Activated CD4-positive, alpha-beta T cell treated with anti-CD3 and anti-CD28 coated beads for 24 hours (primary cell): ENCODE measurements at places on chromosomes 13 and 19.

DNA sequence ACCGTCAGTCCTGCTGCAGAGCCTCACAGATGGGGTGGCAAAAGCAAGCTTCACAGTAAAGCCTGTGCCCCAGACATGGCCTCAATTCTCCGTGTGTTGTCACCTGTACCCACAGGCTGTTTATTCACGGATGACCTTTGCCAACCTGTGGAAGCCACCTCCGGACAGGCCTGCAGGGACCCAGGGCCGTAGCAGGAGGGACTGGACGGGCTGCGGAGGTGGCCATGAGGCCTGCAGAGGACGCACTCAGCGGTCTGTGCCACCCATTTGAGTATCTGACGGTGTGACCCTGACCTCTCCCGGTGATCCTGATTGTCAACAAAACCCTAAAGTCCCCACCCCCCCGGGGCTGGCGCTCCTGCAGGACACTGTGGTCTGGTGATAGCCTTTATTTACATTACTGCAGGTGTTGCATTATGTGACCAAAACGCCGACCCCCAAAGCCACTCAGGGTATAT, 7.8 kb upstream of the KLF16 start:
- DNase-seq: no peak

GRCh38 chr13:41978007-41978406, 17.1 kb upstream of the VWA8 start:
- DNase-seq: no peak

DNA sequence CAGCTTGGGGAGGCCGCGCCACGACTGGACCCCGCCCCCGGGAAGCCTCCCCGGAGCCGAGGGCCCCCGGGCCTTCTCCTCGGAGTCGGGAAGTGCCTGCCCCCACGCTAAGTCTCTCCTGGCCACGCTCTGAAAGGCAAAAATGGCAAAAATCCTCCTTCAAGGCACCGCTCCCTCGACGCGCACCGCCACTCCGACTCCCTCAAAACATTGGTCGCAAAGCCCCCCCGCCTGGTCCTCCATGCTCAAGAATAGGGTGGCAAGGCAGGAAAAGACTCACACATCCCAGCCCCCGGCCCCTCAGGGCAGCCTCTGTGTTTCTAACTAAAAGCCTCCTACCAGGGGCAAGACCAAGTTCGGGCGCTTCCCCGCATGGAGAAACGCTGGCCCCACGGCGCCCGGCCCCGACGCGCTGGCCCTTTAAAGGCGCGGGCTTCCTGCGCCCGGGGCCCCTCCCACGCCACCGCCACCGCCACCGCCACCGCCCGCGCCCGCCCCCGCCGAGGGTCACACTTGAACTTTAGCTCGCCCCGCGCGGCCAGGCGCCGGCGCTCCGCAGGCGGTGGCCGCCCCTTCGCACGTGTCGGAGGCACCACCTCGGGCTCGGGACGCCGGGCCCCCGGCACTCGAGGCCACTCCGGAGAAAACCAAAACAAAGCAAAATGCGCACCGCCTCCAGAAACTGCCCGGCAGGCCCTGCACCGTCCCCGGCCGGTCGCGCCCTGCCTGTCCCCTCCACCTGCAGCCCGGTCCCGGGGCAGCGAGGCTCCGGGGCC, 1.9 kb downstream of the FOXO1 start:
- DNase-seq: no peak

DNA sequence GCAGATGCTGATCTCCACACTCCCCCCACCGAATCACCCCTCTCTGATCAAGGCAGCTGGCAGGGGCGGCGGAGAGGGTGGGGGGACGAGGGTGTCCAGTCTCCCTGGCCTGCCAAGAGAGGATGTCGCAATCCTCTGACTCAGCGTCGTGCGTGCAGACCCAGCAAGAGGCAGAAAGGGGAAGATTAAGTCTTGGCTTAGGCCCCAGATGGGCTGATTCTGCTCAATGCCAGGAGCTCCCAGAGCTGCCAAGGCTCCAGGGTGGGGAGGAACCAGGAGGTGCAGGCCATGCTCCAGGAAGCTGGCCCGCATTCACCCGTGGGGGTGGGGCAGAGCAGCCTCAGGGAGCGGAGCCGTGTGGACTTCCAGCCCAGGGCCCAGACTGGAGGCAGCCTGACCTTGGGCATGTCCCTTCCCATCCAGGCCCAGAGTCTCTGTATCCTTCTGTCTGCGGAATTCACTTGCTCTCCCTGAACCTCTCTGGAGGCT, 6.6 kb upstream of the BCL3 start:
- DNase-seq: no peak

DNA sequence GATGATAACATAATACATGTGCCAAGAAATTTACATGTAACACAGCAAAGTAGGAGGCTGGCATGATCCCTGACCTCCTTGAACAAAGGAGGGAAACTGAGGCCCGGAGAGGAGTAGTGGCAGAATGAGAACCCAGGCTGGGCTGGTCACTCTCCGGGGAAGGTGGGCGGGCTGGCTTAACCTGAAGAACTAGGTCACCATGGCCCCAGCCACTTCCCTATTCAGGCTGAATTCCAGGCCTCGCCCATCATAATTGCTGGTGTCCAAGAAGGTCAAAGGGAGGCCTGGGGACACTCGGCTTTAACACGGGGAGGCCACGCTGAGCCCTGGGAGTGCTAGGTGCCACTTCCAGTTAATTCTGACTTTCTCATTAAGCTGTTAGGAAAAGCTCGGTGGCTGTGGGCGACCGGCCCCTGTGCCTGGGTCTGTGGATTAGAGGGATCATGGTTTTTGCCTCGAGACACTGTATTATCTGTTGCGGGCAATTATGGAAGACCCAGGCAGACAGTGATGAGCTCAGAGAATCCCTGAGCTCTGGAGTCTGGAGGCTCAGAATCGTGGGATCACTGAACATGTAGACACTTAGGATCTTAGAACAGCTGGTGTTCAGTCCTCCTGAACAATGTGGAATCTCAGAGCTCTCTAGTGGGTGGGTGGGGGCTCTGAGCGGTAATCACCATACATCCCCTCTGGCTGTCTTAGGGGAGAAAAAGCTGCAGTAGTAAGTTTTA, 5.0 kb upstream of the TINCR start:
- DNase-seq: no peak

- no peak for DNase-seq
Observed at GRCh38 chr13:73428137-73428536, 369.3 kb downstream of the KLF5 start.

GRCh38 chr19:1513499-1514294, 878 bp upstream of the ADAMTSL5 start:
- DNase-seq: peak; percentile 60

GRCh38 chr19:49771674-49772139, 4.9 kb downstream of the AP2A1 start:
- DNase-seq: no peak

- DNase-seq: no peak
Observed at GRCh38 chr13:40477623-40478608, 188.5 kb downstream of the FOXO1 start.

DNA sequence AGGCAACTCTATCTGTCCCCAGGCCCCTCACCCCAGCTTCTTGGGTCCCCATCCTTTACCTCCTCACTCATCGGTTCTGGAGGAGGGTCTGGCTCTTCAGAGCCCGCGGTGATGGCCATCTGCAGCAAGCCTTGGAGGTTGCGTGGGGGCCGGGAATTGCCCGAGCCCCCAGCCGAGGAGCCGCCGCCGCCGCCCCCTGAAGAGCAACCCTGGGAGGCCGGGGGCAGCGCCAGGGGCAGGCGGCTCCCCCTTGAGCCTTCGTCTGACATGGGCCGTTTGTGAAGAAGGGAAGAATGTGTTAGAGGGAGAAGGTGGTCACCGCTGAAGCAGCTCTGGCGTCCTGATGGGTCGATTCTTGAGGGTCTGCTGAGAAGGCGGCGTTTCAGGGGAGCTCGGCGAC, 570 bp downstream of the HSPBP1 start:
- DNase-seq: no peak

DNA sequence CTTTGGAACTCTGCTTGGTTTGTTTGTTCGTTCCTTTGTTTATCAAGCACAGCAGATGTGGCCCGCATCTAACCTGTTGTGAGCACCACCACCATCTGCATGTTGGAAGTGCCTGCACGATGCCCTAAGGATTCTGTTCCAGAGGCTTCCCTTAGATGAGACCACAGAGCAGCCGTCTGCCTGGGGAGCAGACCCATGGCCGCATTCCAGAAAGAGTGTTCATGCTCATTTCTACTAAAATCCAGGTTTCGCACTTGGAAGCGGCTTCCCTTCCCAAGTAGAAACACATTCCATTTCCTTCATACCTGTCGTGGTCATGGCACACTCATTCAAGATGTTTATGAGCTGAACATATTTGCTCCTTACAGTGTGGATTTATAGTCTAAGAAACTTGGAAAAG, 27.2 kb downstream of the COL4A2 start:
- no peak for DNase-seq

DNA sequence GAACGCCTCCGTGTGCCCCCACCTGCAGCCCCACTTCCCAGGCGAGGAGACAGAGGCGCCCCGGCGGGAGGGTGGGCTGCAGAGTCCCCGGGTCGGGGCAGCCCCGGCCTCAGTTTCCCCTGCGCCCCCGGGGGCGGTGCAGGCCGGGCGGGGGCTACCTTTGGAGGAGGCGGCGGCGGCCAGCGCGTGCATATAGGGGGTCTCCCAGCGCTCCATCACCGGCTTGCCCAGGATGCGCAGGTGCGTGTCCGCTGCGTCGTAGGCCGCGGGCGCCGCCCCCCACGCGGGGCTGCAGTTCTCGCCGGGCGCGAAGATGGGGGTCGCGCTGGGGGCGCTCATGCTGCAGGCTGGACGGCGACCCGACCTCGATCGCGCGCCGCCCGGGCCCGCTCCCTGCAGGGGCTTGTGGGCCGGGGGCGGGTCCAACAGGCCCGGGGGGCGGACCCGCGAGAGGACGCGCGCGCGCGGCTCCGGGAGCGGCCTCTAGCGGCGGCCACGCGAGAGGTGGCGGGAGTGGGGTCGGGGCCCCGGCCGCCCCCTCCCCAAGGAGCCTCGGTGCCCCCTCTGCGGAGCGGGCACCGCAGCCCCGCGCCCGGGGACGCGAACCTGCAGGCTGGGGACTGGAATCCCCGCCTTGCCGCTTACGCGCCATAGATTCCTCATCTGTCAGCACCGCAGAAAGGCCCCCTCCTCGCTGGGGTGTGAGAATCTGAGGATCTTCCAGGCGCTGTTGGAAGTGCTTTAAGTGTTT, at the start of gene GAMT:
GAMT (minus strand) TSS at position 405 of the 751 bp plus-strand sequence; CDS start at position 339, 66 bp downstream.
- peak; percentile 39 for DNase-seq

GRCh38 chr13:99161512-99161911, 39.1 kb upstream of the UBAC2 start:
- DNase-seq: no peak

DNA sequence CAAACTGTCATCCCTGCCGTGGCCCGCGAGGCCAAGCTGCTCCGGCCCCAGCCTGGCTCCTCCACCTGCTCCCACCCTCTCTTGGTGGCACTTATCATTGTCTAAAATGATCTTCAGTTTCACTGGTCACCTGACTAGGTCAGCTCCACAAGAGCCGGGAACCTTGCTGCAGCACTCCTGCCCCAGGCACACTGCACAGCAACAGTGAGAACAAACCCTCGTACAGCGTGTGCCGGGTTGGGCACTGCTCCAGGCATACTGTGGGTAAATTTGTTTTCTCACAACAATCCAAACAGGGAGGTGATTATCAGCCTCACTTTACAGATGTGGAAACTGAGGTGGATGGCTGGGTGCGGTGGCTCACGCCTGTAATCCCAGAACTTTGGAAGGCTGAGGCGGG, 8.9 kb downstream of the DEDD2 start:
- DNase-seq: no peak

DNA sequence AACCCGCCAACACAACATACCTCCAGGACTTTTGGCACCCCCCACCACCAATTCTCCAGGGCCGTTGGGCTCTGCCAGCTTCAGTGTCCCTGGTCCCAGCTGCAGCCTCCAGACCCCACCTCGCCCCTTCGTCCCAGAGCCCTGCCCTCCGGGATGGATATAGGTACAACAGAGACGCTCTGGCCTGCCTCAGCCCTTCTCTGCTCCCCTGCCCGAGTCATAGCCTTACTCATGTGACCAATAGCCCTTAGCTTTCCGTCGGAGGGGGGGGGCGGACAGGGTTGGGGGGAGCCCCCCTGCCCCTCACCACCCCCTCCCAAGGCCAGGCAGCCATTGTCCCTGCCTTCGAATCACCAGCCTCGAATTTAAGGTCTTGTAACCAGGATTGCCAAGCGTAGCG, 70.8 kb upstream of the NFIC start:
- no peak for DNase-seq

DNA sequence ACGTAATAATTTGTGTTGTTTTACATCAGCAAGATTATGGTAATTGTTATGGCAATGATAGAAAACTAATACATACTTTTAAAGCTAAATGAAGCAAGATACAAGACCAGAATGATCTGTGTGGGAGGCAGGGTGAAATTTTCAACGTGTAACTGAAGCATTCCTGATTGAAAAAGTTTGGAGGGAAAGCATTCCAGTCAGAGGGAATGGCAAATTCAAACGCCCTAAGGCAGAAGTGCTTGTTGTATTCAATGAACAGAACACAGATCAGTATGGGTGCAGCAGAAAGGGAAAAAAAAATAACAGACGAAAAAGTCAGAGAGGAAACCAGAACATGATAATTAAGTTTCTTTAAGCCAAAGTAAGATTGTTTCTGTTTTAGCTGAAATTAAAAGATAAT, 928.5 kb upstream of the SLITRK1 start:
- no peak for DNase-seq

DNA sequence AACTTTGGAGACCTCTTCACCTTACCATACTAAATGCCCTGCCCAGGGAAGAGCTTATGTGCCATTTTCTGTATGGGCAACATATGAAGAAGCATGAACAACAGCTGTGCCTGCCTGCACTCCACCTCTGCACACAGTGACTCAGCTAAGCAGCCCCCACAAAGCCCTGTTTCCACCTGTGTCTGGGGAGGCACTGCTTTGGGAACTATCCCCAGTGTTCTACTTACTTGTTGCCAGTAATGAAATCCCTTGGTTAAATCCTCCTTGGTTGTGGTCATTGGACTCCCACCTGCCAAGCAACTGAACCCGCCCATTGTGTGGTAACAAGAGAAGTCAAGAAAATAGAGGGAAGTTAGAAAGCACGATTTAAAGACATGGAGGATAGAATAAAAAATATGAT, 84.6 kb downstream of the NALCN start:
- DNase-seq: no peak

- DNase-seq: no peak
Observed at GRCh38 chr13:23629566-23630272, 59.5 kb downstream of the TNFRSF19 start.

DNA sequence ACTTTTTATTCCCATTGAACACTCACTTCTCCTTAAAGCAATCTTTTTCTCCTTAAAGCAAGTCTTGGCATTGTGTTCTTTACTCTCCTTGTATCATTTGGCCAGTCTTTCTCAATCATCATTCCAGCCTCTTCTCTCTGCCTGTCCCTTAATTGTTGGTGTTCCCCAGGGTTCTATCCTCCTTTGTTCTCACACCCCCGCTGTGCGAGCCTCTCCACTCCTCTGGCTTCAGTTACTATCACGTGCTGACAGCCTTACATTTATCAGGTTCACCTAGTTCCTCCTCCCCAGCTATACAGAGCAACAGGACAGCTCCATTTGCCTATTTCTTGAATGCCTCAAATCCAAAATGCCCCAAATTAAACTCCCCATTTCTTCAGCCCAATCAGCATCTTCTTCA, 24.6 kb downstream of the CYSLTR2 start:
- DNase-seq: no peak

GRCh38 chr19:1351381-1351851, 32.3 kb upstream of the NDUFS7 start:
- no peak for DNase-seq
